ENCODE measurements at places on chromosomes 1 and 21.
A peak's percentile ranks its signal among the peaks of the same experiment; 100 is the strongest.

- DNase-seq, result no peak
Measured at GRCh38 chr1:167922611-167923074, 8.7 kb upstream of the ADCY10 start.

DNA sequence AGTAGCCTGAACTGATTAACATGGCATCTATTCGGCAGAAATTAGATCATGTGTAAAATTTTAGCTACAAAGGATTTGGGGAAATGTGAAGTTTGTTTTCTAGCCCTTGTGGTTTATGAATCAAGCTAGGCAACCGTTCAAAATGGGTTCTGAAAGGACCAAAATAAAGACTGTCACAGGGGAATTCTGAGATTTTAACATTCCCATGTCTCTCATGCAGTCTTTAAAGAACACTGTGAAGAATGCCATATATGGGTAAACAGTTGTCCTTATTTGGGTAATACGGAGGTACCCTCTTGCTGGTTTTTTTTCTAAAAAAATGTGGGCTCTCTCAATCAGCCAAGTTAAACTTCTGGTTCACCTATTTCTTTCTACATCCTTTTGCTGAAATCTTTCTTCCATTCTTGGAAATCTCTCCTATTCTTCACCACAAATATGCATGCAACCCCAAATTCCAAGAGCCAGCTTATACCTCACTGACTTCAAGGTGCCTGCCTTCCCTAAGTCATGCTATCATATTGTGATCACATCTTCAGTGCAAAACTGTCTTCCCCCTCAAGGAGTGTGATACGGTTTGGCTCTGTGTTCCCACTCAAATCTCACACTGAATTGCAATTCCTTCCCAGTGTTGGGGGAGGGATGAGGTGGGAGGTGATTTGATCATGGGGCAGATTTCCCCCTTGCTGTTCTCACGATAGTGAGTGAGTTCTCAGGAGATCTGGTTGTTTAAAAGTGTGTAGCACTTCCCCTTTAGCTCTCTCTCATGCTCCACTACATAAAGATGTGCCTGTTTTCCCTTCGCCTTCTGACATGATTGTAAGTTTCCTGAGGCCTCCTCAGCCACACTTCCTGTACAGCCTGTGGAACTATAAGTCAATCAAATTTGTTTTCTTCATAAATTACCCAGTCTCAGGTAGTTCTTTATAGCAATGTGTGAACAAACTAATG lies 308.7 kb downstream of the TTLL7 start:
- no peak for DNase-seq

- no peak for DNase-seq
Measured at GRCh38 chr1:39391691-39392679, 99.5 kb upstream of the BMP8A start.

GRCh38 chr1:153262462-153263157 lies 3.1 kb downstream of the LORICRIN start:
- DNase-seq, result no peak

DNA sequence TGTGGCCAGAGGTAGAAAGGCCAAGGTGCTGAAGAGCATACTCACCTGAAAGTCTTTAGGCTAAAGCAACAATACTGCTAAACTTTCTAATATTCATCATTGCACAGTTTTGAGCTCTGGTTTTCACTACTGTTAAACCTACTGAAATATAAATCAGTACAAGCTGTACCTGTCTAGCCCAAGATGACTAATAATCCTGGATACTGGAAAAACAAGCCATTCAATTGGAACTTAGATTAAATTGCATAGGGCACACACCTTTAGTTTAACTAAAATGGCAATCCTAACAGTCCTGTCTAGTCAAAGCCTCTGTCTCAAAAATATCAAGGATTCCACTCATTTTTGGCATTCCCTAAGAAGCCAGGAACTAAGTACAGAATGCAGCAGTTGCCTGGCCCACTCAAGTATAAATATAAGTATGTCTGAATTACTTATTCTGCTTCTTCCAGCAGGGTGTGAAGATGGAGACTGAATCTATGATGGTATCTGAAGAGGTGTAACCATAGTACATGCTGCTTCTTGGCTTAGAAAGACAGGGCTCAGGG lies 3.1 kb downstream of the CHML start:
- no peak for DNase-seq

- no peak for DNase-seq
Measured at GRCh38 chr1:24236789-24237371, 49.8 kb upstream of the IFNLR1 start.

GRCh38 chr1:15734901-15735300 lies 1.2 kb upstream of the SLC25A34 start:
- DNase-seq, result no peak

DNA sequence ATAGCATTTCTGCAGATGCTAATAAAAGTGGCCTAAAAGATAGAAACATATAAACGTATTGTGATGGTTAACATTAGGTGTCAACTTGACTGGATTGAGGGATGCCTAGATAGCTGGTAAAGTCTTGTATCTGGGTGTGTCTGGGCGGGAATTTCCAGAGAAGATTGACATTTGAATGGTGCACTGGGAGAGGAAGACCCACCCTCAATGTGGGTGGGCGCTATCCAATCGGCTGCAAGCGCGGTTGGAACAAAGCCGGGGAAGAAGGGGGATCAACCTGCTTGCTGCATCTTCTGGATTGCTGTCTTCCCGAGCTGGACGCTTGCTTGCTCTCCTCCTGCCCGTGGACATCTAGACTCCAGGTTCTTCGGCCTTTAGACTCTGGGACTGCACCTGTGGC lies 114.0 kb upstream of the ZNF644 start:
- DNase-seq, result no peak

- peak; percentile 56 for DNase-seq
Measured at GRCh38 chr1:192575499-192576189, at the start of gene RGS1. Gene RGS1, plus strand, starts transcription at chr1:192575773. Its CDS starts 20 bp downstream, at chr1:192575793.

- DNase-seq, result no peak
Measured at GRCh38 chr21:35616090-35616489, 444.2 kb downstream of the SETD4 start.

GRCh38 chr1:18578271-18578670 lies 52.4 kb upstream of the PAX7 start:
- DNase-seq, result no peak

DNA sequence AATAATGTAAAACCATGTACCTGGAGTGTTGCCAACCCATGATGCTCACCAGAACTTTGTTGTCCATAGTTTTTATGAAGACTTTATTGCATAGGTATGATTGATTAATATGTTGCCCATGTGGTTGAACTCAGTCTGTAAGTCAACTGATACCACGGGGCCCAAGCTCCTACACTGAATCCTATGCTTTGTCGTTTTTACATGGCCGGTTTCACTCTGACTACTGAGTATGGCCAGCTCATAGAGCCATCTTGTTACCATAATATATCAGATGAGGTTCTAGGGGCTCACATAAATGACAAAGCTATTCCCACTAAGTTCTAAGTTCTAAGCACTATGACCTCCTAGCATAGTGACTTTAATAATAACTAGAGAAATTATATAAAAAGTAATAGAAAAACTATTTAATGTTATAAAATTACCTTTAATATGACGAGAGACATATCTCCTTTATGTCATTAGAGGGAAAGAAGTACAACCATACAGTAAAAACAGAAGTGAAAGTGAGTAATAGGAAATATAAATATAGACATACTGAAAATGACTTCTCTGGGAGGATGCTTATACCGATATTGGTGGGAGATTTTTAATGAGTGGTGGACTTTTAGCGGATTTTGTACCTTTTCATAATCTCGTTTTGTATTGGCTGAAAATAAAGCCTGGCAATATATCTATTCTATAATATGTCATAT lies 983.4 kb upstream of the PRMT6 start:
- no peak for DNase-seq

- DNase-seq, result no peak
Measured at GRCh38 chr1:2322065-2322571, 69.2 kb downstream of the MORN1 start.

DNA sequence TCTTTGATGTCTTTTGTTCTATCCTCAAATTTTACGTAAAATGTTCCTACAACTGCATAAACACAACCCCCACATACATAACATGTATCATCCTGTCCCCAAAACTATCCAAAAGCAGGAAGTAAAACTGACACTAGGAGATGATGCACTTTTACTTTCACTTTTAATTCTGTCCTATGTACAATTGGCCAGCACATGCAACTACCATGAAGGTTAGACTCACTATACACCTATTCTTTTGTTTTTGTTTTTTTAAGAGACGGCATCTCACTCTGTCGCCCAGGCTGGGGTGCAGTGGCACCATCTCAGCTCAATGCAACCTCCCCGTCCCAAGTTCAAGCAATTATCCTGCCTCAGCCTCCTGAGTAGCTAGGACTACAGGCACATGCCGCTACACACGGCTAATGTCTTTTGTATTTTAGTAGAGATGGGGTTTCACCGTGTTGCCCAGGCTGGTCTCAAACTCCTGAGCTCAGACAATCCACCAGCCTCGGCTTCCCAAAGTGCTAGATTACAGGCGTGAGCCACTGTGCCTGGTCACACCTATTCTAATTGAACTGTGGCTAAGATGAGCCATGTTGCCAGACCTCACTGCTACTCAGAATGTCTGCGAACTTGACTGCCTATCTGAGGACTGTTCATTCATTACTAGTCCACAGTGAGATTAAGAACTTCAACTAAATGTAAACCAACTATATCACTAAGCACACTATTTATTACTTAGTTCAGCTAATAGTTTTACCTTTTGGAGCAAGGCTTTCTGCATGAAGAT lies 48.0 kb downstream of the TOR3A start:
- DNase-seq, result peak; percentile 8

GRCh38 chr1:232212253-232212652 lies 417.7 kb downstream of the SIPA1L2 start:
- no peak for DNase-seq

- no peak for DNase-seq
Measured at GRCh38 chr1:19974822-19975416, 4.5 kb downstream of the PLA2G2A start.

GRCh38 chr1:24022581-24023361 lies 42.6 kb upstream of the SRSF10 start:
- DNase-seq, result no peak

- no peak for DNase-seq
Measured at GRCh38 chr1:23150742-23151141, 17.9 kb downstream of the LUZP1 start.

DNA sequence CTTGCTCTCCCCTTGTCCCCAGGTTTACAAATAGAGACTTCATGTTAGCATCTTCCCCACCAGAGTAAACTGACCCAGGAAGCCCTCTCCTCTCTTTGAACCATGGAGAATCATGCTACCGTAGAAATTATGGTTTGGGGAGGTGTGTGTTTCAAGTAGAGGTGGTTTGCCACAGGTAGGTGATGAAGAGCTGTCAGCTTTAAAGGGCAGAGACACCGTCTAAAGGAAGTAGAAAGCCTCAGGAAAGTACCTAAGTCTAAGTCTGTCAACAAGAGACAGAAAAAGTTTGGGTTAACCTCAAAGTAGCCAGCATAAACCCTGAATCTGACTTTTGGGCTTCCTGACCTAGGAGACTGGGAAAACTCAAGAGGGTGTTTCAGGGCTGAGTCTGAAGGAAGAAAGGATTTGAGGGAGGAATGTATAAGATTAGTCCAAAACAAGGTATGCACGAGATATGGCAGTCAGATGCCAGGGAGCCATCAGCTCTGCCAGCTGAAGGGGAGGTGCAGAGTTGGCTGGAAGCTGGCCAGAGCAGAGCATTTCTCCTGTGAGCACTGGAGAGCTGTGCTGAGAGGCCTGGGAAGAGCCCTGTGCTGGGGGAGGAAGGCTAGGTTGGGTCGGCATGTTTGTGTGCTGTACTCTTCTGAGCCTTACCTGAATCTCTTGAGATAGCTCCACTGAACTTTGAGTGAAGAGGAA lies 14.3 kb downstream of the ADAMTSL4 start:
- peak; percentile 42 for DNase-seq

- DNase-seq, result no peak
Measured at GRCh38 chr21:27315373-27315772, 348.5 kb upstream of the ADAMTS5 start.

- no peak for DNase-seq
Measured at GRCh38 chr1:157770442-157771043, 6.4 kb downstream of the FCRL2 start.

DNA sequence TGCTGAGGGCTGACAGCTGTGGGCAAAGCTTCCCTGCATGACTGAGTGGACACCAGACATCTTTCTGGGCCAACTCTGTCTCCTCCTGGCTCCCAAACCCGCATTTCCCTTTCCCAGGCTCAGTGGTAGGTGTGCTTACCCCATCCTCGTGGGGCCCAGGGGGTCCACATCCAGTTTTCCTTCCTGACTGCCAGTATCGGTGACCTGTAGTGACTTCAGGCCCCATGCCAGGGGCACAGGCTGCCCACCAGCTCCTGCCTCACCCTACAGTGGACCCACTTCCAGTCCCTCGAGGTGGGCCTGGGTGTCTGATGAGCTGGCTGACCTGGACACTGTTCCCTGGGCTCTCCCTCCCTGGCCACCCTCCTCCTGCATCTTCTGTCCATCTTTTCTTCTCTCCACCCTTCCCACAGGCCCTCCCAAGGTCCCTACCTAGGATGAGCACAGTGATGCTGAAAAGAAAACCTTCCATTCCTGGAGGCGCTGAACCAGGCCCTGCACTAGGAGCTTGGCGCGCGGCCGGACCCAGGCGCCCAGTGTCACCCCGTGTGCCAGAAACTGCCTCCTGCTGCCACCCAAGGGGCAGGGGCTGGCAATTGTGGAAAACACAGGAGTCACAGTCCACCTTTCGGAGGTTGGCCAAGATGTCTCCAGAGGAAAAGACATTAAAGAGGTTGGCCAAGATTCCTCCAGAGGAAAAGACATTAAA lies 67.1 kb downstream of the RUNX3 start:
- no peak for DNase-seq

DNA sequence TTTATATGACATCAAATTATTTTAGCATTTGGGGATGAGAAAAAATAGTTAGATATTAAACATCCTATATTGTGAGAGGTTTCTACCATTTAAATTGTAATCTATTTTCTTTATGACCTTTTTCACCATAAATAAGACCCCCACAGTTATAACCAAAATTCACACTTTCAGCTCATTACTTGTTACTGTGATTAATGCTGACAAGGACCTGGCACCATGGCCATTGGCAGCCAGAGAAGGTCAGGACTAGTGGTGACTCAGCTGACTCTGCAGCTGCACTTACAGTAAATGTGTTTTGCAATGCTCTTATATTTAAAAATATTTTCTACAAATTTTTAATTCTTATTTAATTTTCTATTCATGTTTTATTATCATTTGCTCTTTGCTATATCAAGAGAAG lies 133.3 kb upstream of the C1orf105 start:
- no peak for DNase-seq

GRCh38 chr1:22031214-22031962 lies 21.1 kb upstream of the CDC42 start:
- DNase-seq, result peak; percentile 53

GRCh38 chr1:152999818-153000217 lies 1.7 kb upstream of the SPRR3 start:
- DNase-seq, result no peak
